Thymus (tissue), 14 donors: ENCODE measurements at places on chromosomes 11 and 22. TPM values are rescaled to one million over a fixed set of nuclear protein-coding genes. Genes with fewer than 3 reads are reported as not detected.

PPME1 gene
- 19.7 TPM for total RNA-seq

IGF2 gene
- total RNA-seq, result 38.2 TPM

ABCC8 gene
- 0.42 TPM for total RNA-seq

TAGLN gene
- 11.5 TPM for total RNA-seq

C11orf91 gene
- not detected for total RNA-seq

ESAM gene
- total RNA-seq, result 3.6 TPM

RCE1 gene
- 11.4 TPM for total RNA-seq

CALCA gene
- 0.61 TPM for total RNA-seq

DMC1 gene
- total RNA-seq, result 14.7 TPM

KRTAP5-1 gene
- total RNA-seq, result not detected

SPI1 gene
- 21.1 TPM for total RNA-seq

OR52N4 gene
- total RNA-seq, result 0.09 TPM

FAU gene
- 1,067 TPM for total RNA-seq

APOL6 gene
- 19.8 TPM for total RNA-seq

DEPDC7 gene
- total RNA-seq, result 3.2 TPM

DEFB131B gene
- total RNA-seq, result not detected

CHADL gene
- total RNA-seq, result 1.7 TPM

UBASH3B gene
- 14.8 TPM for total RNA-seq

GAS2L1 gene
- 0.80 TPM for total RNA-seq
